ENCODE measurements at places on chromosomes 2 and 18. TPM values are rescaled to one million over a fixed set of nuclear protein-coding genes. Genes with fewer than 3 reads are reported as not detected.

Gene ZC3H15
- 43.7 TPM for total RNA-seq

DNA sequence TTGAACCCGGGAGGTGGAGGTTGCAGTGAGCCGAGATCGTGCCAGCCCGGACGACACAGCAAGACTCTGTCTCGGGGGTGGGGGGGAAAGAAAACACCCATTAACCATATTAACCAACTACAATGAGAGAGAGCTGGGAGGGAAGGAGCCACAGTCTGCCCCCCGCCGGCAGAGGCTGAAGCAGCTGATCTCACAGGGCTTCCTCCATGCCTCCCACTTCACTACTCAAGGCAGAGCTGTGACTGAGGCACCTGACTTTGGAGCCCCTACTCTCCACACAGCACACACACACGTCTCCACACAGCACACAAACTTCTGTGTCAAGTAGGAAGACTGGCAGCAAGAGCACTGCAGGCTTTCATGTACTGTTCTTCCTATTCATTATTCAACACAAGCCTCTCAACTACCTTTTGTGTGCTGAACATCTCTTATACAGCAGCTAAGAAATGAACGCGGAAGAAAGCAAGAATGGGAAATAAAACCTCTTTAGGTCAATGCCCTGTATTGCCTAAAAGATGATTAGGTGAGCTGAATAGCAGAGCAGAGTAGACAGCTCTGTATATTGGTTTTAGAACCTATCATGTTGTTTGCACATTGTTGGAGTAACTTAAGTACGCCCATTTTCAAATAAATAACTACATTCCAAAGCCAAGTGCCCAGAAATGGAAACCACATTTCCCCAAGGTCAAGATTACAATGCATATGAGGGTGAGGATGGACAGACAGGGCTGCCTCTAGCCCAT is 26.2 kb downstream of the PDIA6 start:
- DNase-seq, result peak; percentile 62

Gene NYAP2
- not detected for total RNA-seq

- no peak for DNase-seq
Observed at GRCh38 chr2:162072976-162073887, 783 bp downstream of the DPP4 start.

DNA sequence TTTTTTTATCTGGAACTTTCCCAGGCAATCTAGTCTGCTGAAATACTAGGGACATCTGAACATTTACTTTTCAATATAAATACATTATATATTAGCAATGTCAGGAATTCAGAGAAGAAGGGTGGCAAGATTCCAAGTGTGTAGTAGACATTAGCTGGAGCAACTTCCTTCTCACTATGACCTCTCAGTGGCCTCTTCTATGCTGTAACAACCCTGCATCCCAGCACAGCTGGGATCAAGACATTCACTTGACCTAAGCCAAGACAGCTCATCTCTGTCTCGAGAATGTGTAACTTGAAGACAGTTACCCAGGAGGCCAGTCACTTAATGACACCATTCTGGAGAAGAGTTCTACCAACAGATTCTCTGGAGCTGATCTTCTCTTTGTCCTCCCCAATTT is 61.7 kb upstream of the RALBP1 start:
- peak; percentile 36 for DNase-seq

Measured in osteocyte (in vitro differentiated cells).